Esophagus squamous epithelium (tissue), 5 donors: ENCODE measurements at places on chromosomes 7 and 10. TPM values are rescaled to one million over a fixed set of nuclear protein-coding genes. Genes with fewer than 3 reads are reported as not detected.

LDB3 gene
- total RNA-seq: 3.4 TPM

CUZD1 gene
- total RNA-seq: not detected

DNA sequence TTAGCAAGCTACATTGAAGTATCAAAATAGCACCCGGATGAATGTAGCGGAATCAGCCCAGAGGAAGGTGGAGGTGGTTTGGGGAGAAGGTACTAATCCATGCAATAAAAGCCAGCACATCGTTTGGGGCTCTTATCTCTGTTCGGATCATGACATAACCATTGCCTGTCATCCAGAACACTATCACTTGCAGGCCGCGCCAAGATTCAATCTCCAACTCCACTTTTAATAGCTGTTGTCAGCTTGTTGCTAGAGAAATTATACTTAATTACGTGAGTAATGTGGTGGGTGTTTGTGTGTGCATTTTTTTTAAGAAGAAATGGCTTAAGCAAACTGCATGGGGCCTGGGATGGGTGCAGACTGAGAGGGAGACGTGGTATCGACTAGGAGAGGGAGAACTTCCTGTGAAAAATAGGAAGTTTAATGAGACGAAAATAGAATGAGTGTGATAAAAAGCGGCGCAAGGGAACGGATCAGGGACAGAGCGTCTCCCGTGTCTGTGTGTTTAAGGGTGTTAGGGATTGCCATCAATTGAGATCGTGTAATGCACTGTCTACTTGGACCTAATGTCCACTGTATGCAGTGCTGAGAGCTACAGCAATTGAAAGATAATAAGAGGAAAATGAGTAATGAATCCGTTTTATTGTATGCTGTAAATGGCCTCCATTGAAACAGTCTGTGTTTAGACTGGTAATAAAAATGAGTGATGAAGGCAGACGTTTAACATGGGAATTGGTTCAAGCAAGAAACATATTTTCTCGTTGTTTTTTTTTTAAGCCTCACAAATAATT is 27.6 kb upstream of the SFMBT2 start:
- no peak for DNase-seq

DNA sequence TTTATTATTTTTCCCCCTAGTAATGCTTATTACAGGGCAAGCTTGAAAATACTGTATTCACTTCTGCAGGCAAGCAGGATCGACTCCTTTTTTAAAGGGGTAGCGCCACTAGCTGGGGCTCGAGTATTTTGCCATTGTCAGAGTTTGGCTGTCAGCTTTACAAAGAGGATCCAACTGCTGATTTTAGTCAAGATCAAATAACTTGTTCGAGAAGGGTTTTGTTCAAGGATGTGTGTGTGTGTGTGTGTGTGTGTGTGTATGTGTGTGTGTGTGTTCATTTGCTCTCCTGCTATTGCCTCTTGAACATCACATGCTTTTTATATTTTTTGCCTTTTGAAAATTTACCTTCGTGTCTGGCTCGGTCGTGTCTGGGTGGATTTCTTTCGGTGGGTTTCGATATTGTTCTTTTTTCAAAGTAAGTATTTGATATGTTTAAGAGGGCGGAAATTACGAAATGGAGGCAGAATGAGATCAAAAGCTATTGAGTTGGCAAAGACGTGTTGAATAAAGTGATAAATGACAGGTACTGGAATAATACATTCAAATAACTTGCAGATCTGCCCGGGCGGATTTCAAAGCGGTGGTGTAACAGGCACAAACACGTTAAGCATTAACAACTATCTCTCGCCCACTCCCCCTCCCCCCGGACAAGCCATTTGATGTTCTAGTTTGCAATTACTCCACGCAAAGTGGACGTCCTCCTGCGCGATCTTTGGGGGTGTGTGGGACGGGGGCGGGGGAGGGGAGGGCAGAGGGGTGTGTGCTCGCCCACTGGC is 1.1 kb downstream of the ARID5B start:
- no peak for DNase-seq

DNA sequence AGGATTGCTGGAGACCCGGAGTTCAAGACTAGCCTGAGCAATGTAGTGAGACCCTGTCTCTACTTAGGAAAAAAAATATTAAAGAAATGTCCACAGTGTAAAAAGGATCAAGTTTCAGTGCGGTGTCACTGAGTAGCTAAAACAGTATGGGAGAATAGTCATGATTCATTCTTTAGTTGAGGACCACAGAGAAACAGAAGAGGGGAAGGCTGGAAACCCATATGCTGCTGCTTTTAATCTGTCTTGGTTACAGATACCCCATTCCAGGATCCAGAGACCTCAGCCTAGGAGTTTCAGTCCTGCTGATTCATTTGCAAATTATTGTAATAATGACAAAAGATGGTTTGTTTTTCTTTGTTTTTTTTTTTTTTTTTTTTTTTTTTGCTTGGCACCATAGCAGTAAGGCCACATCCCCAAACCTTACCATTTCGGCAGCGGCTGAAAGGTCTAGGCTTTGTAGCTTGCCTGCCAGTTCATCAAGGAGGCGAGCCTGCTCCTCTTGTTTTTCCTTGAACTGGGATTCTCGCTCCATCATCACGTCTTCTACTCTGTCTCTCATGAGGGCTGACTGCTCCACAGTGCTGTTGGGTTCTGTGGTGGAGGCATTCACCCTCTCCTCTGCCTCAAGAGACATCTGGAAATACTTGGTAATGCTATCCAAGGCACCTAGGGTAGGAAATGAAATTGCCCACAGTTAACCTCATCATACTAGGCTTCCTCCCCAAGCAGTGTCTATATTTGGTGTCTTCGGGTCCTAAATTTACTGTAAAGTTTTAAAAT is 44.2 kb downstream of the DLD start:
- no peak for DNase-seq

GRCh38 chr7:100357131-100357561 is 771 bp upstream of the PILRB start:
- DNase-seq: no peak

FAM24B gene
- 4.2 TPM for total RNA-seq

DNA sequence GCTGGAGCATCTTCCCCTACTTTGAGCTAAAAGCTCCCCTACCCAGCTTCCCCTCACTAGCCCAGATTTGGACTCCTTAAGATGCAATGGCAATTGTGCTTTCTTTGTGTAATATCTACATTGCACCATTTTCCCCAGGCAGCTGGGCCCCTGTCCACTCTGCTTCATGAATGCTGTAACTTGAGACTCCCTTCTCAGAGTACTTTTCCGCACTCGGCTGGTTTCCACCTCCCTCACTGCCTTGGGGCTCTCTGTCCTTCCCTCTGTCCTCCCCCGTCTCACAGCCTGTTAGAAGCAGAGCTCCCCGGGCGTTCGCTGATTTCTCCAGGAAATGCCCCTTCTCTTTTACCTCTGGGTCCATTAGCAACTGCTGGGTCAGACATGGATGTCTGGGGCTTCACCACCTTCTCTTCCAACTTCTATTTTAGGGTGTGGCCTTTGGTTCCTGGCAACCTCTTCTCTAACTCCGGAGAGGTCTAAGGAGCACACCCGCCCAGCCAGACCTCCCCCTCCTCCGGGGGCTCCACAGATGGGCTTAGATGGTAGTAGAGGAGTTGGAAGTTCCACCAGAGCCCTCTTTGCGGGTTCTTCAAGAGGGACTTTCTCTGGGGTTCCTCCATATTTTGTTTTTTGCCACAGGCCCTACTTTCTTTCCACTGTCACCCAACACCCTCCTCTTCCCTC is 2.9 kb upstream of the TMEM72 start:
- no peak for DNase-seq
